ENCODE measurements at places on chromosomes 16 and 17. TPM values are rescaled to one million over a fixed set of nuclear protein-coding genes. Genes with fewer than 3 reads are reported as not detected.

Gene MYH3
- total RNA-seq, result 261 TPM

DNA sequence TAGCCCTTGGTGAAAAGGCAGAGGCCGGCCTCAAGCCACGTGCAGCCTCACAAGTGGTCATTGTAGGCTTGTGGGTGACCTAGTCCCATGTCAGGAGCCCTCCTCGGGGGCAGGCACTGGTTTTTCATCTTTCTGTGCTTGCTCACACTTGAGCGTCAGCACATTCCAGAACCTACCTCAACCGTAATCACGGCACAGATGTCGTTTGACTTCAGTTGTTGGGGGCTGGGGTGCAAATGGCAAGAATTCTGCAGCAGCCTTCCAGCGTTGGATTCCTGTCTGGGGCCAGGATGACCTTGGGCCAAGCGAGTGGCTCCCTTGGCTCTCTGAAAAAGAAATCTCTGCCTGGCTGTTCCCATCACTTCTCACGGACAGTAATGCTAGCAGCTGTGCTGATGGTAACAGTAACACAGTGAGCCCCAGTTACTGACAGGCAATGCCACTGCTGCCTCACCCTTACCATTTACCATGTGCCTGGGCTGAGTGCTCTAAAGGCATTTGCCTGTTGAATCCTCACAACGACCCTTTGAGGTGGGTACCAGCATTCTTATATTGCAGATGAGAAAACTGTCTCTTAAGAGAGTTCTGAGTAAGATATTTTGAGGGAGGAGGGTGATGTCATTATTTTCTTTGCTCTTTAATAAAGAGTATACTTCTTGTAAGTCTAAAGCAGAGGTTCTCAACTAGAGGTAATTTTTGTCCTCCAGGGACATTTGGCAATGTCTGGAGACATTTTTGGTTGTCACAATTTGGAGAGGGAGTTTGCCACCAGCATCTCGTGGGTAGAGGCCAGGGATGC lies 46.5 kb downstream of the KSR1 start:
- DNase-seq, result no peak

Gene CDH3
- not detected for total RNA-seq

Gene ATF7IP2
- 2.5 TPM for total RNA-seq

Gene GNAO1
- 1.1 TPM for total RNA-seq

Data from psoas muscle (tissue), 8 donors.